ENCODE measurements at places on chromosomes 3 and 15. TPM values are rescaled to one million over a fixed set of nuclear protein-coding genes. Genes with fewer than 3 reads are reported as not detected.

The GNAT1 gene
- total RNA-seq: not detected

The COL7A1 gene
- 80.9 TPM for total RNA-seq

The CELSR3 gene
- 1.6 TPM for total RNA-seq

The ATP8B4 gene
- total RNA-seq: 0.81 TPM

The GPR176 gene
- 169 TPM for total RNA-seq
